T47D (cell line): ENCODE measurements at places on chromosomes 1 and 21.
A peak's percentile ranks its signal among the peaks of the same experiment; 100 is the strongest.

- no peak for DNase-seq
These were observed 115.4 kb upstream of the RAB4A start for GRCh38 chr1:229155472-229155871.

DNA sequence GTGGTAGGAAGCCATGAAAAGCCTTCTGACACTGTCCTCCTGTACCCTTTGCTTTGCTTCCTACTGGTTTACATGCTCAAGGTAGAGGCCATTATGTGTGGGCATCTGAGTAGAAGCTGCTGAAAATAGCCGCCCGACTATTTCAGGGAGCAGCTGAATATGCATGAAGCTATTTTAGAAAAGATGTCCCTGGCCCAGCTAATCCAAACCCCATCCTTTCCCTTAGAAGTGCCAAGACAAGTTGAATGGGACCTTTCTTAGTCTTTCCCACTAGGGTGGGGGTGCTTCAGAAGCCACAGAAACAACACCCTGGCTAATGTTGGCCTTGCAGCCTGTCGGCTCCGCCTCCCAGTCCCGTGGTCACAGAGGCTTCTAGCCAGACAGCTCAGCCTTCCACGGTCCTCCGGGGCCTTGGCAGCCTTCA, 205.1 kb upstream of the EDN2 start:
- no peak for DNase-seq

DNA sequence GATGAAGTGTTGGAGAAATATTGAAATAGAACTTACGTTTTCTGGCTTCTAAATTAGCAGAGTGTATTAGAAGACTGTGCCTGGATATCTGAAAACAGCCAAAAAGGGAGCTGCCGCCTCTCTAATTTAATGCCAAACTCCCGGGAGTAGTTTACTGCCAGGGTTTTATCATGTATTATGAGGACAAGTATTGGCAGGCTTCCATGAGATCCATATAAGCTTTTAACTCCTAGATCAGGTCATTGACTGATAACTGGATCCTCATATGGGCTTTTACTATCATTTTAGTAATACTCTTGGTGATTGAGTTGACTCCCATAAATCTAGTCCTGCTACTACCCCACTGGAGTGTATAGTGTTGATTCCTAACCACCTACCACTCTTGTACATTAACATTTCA, 178.4 kb upstream of the CXADR start:
- no peak for DNase-seq

GRCh38 chr1:204491655-204492054, 3.0 kb downstream of the PIK3C2B start:
- no peak for DNase-seq

- DNase-seq = no peak
These were observed 372.1 kb upstream of the VAMP3 start for GRCh38 chr1:7398982-7399381.

DNA sequence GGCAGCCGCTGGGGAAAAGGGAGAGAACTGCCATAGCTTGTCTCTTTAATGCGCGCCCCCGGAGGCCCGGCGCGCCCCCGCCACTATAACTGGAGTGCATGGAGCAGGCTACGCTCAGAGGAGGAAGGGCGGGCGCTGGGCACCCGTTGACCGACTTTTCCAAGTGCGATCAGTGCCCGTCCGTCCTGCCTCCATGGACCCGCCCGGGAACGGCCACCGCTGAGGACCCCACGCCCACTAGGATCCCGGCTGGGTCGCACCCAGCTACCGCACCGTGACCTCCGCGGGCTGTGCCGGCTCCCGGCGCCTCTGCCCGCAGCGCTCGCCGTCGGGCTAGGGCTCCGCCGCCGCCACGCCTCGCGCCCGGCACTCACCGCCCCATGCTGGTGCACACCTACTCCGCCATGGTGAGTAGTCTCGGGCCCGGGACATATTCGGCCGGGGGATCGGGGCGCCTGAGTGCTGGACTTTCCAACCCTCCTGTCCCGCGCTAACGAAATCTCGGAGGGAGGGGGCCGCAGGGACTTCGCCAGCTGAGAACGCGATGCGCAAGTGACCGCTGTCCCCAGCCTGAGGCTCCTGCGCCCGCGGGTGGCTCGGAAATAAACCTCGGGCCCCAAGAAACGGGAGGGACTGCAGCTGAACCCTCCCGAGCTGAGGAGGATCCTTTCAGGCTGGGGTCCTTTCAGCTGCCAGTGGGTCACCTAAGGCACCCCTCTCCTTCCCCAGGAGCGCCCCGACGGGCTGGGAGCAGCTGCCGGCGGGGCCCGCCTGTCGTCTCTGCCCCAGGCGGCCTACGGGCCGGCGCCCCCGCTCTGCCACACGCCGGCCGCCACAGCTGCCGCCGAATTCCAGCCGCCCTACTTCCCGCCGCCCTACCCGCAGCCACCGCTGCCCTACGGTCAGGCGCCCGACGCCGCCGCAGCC, at the start of gene TFAP2E:
TSS of gene TFAP2E (plus strand) at position 117 of the 927 bp plus-strand sequence. CDS start at position 381, 264 bp downstream.
- DNase-seq = peak; percentile 69

DNA sequence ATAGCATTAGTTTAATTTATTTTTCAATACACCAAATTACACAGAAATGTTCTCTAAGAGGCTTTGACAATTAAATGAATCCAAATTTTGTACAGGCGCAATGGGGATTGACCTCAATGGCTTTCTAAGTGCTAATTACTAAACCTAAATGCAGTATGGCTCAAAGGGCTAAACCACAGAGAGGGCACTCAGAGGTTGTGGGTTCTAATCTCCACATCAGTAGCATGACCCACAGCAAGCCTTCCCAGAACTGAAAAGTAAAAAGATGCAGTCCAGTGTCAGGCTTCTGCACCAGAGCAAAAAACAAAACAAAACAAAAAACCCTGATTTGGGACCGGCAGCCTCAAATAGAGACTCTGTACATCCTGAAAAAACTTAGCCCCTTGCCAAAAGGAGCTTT, 579.2 kb upstream of the PKN2 start:
- no peak for DNase-seq

DNA sequence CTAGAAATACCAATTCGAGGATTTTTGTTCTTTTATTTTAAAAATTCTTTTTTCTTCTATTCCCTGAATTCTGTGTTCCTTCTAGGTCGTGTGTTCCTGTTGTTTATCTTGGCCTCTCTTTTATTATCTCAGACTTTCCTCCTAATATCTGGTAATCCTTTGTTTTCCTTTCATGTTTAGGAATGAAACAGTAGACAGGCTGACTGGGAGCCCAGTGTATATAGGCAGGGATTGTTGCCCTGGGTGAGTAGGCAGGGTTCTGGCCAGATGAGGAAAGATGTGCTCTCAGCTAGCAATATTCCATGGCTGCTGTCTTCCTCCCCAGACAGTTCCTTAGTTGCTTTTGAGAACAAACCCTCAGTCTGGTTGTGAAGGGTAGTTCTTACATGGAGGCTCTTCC, 161.8 kb upstream of the PDE4B start:
- DNase-seq = no peak

DNA sequence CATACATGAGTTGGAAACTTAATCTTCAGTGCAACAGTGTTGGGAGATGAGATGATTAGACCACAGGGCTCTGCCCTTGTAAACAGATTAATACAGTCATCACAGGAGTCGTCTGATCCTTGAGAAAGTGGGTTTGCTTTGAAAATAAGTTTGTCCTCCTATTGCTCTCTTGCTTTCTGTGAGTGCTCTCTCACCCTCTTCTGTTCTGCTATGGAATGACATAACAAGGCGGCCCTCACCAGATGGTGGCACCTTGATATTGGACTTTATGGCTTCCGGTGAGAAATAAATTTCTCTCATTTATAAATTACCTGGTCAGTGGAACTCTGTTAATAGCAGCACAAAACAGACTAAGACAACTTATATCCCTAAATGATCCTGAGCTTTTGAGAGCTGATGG, 353.6 kb downstream of the BRINP3 start:
- DNase-seq = peak; percentile 62

DNA sequence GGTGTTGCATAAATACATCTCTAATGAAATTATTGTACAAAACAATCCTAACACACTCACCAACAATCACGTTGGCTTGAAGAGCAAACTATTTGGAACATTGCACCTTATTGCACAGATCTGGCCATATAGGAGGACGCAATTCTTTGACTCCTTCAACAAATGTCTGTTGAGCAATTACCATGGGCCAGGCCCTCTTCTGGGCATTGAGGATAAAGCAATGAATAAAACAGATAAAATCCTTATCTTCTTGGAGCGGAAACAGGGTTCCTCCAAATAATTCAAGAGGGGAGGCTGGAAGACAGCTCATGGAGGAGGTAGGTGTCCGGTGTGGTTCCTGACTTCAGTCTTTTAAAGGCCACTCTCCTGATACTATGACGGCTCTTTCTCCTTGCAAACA, 43.3 kb downstream of the PAX7 start:
- DNase-seq = no peak

GRCh38 chr1:151737479-151737878, 16.2 kb downstream of the RIIAD1 start:
- no peak for DNase-seq

DNA sequence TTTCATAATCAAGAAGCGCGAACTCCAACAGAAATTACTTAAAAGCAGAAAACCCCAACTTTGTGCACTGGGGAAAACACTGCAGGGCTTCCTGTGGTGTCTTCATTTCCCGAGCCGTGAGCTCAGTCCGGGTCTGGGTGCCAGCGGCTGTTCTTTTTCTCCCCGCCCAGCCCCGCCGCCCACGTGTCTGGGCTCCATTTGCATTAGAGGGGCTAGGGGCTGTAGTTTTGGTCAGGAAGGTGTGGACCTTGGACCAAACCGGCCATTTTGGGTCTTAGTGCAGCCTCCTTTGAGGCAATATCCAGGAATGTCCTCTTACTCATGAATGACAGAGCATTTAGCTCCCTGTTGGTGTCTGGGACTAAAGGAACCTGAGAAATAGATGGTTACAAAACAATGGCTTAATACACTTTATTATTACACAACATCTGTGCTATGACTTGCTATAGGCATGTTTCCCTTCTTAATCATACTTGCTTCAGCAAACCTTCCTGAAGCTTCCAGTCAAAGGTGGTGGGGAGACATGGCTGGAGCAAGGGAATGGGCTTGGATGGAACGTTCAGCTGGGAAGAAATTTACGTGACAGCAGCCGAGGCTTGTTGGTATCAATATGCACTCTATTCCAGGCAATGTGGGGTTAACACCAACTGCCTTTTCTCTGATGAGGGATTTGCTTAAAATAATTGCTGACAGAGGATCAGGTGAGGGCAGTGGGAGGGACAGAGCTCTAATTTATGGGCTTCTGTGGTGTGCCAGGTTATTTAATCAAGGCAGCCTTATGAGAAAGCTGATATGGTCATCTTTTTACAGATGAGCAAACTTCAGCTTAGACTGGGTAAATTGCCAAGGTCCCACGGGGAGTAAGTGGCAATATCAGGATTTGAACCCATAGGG, 1.1 kb downstream of the AGTRAP start:
- DNase-seq = no peak

DNA sequence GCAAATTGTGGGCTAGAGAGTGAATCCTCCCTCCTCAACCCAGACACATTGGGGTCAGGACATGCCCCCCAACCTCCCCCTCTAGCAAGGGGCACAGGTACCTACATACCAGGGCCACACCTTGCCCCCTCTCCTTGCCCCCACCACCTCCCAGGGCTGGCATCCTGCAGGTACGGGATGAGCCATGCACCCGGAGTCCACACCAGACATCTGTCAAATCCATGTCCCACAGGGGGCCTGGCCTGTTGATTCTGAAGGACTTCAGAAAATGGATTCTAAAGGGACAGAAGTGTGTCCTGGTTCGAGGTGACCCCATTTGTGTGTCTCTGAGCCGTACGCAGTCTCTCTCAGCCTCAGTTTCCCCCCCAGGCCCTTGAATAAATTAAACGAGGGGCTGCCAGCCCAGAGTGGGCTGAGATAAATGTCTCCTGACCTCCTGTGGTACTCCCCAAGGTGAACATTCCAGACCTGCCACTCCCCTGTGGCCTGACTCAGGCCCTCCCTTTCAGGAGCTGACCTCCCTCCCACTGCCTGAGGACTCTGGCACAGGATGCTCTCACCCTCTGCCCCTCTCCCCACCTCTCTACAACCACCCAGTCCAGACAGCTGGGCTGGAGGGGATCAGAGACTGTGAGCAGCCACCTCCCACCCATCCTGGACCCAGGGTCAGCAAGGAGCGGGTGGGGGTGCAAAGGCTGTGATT, 94.5 kb downstream of the EPHB2 start:
- DNase-seq = no peak

GRCh38 chr1:29505532-29506220, 269.4 kb downstream of the PTPRU start:
- DNase-seq = no peak

GRCh38 chr1:87968197-87968955, 639.7 kb downstream of the LMO4 start:
- no peak for DNase-seq

GRCh38 chr1:23475641-23476040, 8.3 kb downstream of the ASAP3 start:
- DNase-seq = no peak

- DNase-seq = peak; percentile 39
These were observed 755 bp downstream of the RPAP2 start for GRCh38 chr1:92299477-92300150.

DNA sequence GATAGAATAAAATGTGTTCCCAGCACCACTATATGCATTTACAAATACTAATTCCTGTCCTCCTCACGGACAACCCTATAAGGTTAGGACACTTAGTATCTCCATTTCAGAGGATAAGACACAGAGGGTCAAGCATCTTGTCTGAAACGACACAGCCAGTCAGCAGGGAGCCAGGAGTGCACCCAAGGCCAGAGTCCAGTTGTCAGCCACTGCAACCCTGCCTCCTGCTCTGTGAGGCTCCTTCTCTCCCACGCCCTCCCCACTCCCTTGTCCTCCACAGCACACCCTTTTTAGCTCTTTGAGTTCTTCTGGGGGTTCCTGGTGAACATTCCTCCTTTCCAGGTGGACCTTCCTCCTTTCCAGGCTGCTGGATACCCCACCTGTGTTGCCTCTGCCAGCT, 119.0 kb upstream of the TNR start:
- DNase-seq = no peak

DNA sequence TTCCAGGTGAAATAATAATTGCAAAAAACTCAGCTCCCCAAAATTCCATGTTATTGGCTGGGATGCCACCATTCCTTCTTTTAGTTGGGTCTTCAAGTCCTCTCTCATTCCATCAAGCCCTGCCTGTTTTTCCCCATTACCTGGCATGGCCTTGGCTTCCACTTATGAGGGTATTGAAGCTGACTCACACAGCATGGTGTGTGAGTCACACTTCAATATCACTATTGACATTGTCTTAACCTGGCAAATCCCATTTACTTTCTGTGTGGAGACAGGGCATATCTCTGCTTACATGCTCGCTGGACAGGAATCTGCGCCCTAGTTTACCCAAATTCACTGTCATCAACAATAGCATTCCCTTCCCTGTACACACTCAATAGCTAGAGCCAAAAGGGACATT, 1806.8 kb downstream of the BRINP3 start:
- DNase-seq = no peak

- no peak for DNase-seq
These were observed 93.6 kb downstream of the KIF14 start for GRCh38 chr1:200526709-200527612.

GRCh38 chr1:69572921-69573320, 5.2 kb downstream of the LRRC7 start:
- DNase-seq = no peak
